Stimulated activated CD4-positive, alpha-beta T cell treated with anti-CD3 and anti-CD28 coated beads, Interleukin-2, amount 100 ng/mL, for 24 hours (primary cell): ENCODE measurements at places on chromosomes 12 and 14.

DNA sequence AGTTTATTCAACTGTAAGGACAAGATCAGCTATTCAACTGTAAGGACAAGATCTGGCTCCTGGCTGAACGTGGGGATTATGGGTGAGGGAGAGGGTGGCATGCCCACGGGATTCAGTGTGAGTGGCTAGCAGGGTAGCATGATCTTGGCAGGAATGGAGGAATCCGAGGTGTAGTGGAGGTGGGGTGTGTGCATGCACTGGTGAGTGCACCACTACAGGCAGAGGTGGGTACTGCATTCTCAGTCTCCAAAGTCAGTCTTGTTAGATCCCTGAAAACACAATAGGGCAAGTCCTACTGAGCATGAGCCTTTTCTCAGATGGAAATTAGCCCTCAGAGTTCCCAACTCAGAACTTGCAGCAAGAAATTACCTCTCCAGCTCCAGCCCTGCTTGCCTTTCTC, 32.2 kb upstream of the DCD start:
- peak; percentile 25 for DNase-seq

DNA sequence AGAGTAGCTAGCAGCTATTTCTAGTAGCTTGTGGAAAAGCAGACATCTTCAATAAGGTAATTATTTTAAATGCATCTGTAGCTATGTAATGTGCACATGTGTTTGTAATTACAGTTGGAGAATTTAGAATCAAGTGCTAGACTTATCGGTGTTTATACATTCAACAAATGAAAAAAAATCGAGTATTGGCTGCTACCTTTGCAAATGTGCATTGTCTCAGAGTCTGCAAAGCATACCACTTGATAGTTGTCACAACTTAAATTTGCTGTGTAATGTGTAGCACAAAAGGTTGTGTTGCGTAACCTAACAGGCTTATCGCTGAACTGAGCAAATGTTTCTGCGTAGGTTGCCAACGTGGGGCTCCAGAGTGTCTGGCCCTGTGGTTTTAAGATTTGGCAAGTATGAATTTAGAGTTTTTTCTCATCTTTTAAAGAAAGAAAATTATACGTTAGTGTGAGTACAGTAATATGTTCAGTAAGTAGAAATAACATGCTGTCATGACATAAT, 44.3 kb downstream of the TMTC2 start:
- DNase-seq: no peak

DNA sequence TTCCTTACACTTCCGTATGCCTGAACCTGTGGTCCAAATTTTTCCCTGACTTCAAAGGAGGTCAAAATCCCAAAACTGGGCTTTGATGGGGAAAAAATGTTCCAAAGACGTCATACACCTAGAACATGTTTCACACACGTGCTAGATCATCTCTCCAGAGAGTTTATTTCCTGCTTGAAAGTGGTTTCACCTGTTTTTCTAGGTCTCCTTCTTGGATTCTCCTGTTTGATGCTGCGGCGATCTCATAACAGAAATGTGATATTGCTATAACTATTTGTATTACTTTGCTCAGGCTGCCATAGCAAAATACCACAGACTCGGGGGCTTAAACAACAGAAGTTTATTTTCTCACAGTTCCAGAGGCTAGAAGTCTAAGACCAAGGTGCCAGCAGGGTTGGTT, 19.7 kb upstream of the TMCC3 start:
- no peak for DNase-seq

DNA sequence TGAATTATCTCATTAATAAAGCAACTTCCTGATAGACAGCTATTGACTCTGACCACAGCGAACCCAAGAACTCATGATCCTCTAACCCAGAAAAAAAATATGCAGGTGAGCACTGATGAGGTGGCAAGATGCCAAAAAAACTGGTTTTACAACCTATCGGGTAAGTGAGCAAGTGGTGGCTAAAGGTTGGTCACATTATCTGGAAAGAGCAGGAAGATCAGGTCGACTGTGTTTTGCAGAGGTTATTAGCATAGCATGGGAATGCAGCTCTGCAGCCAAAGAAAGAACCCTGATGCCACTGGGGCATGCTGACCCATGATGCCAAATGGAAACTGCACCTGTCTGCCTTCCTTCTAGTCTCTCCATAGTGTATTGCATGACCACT, 23.5 kb downstream of the BHLHE41 start:
- DNase-seq: no peak

GRCh38 chr12:90216815-90217214, 508.2 kb upstream of the ATP2B1 start:
- no peak for DNase-seq

- DNase-seq: no peak
These were observed 6.6 kb downstream of the E2F7 start for GRCh38 chr12:77058740-77059139.

DNA sequence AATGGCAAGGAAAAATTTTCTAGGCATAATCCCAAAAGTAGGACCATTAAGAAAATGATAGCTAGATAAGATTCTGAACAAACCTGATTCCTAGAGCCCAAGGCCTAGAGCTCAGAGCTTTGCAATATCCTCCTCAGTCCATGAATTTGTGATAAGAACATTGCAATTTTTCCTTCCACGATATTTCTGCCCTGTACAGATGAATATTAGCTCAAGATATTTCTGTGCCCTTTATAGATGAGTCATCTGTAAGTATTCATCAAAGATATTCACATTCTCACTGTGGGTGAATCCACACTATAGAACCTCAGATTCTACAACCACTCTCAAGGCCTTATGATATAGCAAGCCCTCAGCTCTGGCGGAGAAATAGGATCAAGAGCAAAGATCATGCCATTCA, 37.5 kb downstream of the EAPP start:
- no peak for DNase-seq

- no peak for DNase-seq
These were observed 97.0 kb upstream of the GRIP1 start for GRCh38 chr12:66775871-66776270.

GRCh38 chr12:106070147-106070546, 68.6 kb downstream of the NUAK1 start:
- no peak for DNase-seq

DNA sequence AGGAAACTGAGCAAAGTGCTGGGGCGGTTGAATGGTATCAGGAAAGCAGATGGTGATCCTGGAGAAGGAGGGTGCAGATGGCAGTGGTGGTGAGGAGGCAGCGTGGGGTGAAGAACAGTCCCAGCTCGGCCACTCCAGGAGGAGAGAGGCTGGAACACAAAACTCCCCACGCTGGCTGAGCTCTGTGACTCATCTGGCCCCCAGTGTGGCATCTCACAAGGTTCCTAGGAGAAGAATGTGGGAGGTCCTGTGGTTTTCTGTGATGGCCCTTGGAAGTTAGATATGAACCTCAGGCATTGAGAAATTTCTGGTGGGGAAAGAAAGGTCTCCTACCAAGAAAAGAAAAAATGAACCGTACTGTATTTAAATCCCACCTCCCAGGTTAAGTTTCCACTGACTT, 8.0 kb upstream of the NRXN3 start:
- no peak for DNase-seq

DNA sequence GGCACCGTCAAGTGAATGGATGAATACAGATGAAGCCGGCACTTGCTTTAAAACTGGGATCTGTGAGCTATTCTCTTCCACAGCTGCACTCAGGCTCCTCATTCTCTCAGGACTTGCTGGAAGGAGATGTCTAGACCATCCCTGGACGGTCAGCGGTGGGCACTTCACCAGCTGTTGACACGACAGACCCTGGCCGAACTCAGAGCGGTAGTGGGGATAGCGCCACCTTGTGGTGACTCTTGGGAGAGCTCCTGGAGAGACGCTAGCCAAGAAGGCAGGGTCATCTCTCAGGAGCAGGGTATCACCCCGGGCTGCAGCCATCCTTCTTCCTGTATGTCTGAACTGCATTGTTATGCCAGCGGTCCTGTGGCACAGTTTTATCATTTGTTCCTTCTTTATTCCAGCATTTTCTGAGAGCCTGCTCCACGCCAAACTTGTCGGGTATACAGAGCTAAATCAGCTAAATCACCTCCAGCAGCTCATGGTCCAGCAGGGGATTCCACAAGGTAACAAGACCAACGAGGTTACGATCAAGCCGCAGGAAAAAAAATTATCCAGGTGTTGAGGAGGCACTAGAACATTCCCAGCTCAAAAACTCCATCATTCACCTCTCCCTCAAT, 10.0 kb downstream of the WNT1 start:
- peak; percentile 83 for DNase-seq

- DNase-seq: no peak
These were observed 3.0 kb downstream of the ZFYVE21 start for GRCh38 chr14:103718572-103718971.

DNA sequence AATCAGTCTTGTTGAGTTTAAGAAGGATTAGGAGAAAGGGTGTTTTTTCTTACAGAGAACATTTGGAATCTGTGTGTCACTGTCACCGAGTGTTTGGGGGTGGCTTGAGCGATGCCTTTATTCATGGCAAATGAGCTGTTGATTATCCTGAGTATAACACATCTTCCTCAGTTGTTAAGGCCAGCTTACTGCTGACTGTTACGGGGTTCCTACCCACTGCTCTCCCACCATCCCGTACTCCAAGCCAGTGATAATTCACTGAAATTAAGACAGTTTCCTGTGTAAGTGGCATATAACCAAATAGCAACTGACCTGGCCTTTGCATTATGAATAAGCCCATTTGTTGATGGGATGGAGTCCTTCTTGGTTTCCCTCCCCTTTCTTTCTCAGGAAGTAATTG, 9.5 kb downstream of the ESRRB start:
- DNase-seq: no peak

DNA sequence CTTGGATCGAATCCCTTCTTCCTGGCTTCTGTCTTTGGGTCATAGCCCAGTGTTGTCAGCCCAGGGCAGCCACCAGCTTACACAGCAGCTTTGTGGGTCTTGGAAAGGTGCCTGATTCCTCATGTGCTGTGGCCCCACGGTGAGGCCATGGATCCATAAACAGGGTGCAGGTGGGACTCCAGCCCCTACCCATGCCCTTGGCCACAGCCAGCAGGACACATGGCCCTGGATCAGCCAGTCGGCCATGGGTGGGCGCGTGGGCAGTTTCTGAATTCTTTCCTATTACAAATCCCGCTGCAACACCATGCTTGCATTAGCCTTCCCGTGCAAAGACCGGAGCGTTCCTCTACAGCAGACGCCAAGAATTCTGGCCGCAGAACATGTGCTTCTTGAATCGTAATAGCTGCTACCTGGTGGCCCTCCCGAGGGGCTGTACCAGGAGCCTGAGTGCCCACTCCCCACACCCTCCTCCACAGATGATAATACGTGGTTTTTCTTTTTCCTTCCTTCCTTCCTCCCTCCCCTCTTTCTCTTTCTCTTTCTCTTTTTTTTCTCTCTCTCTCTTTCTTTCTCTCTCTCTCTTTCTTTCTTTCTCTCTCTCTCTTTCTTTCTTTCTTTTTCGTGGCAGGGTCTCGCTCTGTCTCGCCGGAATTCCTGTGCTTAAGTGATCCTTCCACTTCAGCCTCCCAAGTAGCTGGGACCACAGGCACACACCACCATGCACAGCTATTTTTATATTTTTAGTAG, 2.9 kb upstream of the MMP17 start:
- DNase-seq: no peak

GRCh38 chr12:80857311-80857710, 80.4 kb downstream of the LIN7A start:
- no peak for DNase-seq

DNA sequence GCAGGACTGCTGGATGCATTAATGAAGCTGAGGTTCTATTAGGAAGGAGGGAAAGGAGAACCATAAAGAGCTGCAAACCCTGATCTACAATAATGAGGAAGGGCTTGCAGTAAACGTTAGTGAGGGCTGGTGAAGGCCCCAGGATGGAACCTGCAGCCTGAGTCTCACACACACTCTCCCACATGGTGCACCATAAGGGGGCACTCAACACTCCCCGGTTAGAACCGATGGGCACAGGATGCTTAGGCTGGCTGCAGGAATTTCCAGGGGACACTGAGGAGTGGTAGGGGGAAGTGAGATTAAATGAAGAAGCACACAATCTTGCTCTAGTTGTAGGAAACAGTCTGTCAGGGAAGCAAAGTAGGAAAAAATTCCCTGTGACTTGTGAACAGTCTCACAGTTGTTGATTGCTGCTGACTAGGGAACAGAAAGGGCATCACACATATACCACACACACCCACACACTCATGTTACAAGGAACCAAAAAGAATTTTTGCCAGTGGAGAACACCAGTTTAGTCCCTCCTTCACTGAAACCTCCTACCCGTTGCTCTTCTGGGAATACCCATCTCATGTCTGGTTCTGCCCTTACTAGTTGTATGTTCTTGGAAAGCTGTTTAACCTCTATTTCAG, 56.2 kb upstream of the FERMT2 start:
- DNase-seq: no peak

GRCh38 chr12:11764837-11765236, 115.4 kb downstream of the ETV6 start:
- no peak for DNase-seq

GRCh38 chr12:12804011-12804410, 9.1 kb upstream of the DDX47 start:
- DNase-seq: no peak

DNA sequence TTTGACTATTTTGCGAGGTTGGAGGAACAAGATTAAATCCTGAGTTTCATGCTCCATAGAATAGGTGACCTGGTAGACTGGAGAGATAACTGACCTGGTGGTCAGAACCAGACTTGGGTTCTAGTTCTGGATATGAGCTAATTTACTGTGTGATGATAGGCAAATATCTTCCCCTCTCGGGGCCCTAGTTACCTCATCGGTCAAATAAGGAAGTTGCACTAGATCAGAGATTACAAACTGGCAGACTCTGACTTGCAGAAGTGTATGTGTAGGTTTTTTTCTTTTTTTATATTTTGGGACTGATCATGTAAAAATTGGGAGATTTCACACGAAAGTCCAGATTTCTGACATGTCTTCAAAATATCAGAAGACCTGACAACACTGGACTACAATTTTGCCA, 37.0 kb downstream of the RPH3A start:
- DNase-seq: no peak

DNA sequence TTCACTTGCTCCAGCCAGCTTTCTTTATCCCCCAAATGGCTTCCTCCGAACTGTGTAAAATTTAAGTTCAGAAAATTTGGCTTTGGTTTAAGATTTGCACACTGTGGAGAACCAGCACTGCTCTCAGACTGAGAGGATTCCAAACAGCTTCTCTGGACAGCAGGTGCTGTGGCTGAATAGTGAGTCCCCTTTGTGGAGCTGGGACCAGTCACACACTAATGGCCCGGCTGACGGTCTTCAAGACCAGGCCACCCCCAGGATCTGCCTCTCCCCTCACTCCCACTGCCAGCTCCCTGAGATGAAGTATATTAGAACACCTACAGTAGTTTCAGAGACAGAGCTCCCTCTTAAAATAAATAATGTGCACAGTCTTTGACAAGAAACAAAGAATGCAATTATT, 267.3 kb downstream of the BCAT1 start:
- DNase-seq: no peak

- no peak for DNase-seq
These were observed 7.6 kb upstream of the E2F7 start for GRCh38 chr12:77072833-77073495.

DNA sequence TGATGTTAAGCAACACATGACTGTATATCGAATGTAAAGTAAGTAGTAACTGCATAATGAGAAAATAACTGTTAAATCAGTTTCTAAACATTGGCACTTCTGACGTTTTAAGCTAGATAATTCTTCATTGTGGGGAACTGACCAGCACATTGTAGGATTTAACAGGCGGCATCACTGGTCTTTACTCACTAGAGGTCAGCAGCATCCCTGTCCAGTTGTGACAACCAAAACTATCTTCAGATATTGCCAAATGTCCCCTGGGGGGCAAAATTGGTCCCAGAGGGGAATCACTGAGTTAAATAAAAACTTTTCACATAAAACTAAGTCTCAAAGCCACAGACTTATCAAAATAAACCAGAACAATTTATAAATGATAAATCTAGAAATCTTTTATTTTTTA, 65.3 kb downstream of the BLTP3B start:
- no peak for DNase-seq
